NCI-H69 (cell line): ENCODE measurements at places on chromosomes 1 and 21.

DNA sequence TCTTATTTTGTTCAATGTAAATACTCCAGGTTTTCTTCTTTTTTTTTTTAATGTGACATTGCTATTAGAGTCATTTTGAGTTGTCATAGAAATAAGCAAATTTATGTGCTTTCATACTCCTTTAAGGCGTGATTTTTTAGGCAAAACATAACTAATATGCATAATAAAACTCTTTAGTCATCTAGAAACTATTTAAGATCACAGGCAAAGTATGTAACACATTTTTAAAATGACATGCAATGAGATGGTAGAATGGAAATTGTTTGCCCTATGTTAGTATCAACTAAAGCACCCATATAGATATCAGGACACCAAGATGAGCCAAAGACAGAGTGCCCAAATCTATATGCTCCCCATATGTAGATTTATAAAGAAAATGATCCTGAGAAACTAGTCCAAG is 41.5 kb upstream of the SGIP1 start:
- DNase-seq, result no peak

- DNase-seq, result peak; percentile 52
Observed at GRCh38 chr1:204975568-204976235, 67.3 kb upstream of the CNTN2 start.

DNA sequence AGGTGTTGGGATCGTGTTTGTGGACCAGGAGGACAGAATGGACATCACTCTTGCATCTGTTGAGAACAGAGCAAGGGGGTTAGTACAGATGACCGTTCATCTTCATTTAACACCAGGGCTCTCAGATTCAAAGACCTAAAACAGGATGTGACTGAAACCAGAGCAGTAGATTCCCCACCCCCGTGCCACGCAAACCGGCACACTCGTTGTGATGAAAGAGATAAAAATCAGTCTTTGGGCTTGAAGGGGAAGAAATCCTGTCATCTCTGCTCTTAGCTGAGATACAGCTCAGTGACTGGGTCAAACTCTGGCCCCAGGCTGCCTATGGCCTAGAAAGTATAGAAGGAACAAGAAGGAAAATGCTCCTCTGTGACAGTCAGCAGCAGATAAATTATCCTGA is 146.2 kb upstream of the KRTAP19-8 start:
- DNase-seq, result no peak

DNA sequence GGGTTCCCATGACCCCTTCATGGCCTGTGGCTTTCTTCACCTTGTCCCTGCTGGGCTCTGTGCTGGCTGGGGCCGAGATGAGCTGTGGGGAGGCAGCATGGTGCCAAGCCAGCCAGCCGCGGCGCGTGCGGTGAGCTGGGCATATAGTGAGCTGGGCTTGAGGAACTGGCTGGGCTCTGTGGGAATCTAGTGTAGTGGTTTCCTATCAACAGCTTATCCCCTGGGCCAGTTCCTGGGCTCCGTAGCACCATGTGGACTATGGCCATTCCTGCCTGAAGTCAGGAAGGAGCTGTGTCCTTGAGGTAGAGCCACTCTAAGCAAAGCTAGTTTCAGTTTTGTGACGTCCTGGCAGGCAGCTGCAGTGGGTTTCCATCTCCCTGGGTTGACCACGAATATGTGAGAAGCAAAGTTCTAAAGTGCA is 1.8 kb downstream of the NCMAP start:
- DNase-seq, result no peak

- no peak for DNase-seq
Observed at GRCh38 chr1:86696522-86696921, 7.9 kb upstream of the SH3GLB1 start.

GRCh38 chr1:54376430-54377039 is 29.7 kb downstream of the SSBP3 start:
- DNase-seq, result no peak

GRCh38 chr21:38861056-38861455 is 55.3 kb downstream of the ETS2 start:
- peak; percentile 32 for DNase-seq

DNA sequence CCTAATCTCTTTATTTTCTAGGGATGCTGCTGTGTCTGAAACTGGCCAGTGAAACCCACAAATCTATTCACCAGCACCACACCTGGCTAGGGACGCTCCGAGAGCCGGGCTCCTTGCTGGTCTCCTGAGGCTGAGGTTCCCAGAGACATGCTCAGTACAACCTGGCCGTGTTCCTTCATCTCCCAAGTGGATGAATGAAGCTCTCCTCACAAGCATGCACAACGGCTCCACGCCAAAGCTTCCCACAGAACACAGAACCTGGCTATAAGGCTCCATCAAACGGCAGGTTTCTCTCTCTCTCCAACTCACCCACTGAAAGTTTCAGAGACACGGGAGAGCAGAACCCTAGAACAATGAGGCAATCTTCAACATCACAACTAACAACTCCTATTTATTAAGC is 82.3 kb downstream of the TIAM1 start:
- DNase-seq, result no peak

DNA sequence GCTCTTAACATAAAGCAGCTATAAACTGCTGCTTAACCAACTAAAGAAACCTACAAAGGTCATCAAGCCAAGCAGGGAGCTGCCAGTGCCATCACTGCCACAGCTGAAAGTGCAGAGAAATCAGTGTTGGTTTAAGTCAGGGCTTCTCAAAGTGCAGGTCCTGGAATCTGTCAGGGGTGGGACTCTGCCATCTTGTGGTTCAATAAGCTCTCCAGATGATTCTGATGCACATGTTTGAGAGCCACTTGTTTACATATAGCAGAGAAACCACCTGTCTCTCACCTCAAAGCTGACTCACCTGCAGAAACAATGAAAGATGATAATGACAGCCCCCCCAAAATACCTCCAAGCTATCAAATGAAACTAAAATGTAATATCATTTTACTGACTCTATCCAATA is 49.3 kb downstream of the SH3GLB1 start:
- peak; percentile 75 for DNase-seq

DNA sequence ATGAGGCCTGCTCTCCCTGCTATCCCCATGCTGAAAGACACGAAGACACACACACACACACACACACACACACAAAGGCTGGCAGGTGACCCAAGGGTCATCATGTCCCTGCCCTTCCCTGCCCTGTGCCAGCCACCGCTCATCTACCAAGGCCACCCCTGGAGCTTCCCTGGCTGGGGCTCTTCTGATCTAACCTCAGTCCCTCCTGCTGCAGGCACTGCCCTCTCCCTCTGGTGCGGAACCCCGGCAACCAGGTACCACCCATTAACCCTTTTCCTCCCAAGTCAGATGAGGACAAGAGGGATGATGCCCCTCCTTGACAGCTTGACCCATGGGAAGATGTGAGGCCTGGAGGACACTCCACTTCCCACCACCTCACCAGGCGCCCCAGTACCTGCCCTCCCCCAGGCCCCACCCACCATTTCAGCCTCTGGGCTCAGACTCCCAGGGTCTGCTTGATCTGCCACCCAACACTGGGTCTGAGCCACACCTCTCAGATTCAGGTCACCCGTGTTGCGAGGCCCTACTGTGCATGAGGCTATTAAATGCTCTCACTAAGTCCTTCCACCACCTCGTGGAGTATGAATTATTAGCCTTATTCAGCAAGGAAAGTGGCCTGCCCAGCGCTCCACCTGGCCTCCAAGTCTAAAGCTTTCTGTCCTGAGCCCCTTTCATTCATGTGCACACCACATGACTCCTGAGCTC is 2.5 kb downstream of the SDC3 start:
- DNase-seq, result no peak

- no peak for DNase-seq
Observed at GRCh38 chr1:155697046-155697445, 8.2 kb downstream of the DAP3 start.

- DNase-seq, result no peak
Observed at GRCh38 chr21:35720208-35720731, 340.1 kb downstream of the SETD4 start.

GRCh38 chr1:30061292-30062220 is 661.8 kb downstream of the MATN1 start:
- peak; percentile 50 for DNase-seq

DNA sequence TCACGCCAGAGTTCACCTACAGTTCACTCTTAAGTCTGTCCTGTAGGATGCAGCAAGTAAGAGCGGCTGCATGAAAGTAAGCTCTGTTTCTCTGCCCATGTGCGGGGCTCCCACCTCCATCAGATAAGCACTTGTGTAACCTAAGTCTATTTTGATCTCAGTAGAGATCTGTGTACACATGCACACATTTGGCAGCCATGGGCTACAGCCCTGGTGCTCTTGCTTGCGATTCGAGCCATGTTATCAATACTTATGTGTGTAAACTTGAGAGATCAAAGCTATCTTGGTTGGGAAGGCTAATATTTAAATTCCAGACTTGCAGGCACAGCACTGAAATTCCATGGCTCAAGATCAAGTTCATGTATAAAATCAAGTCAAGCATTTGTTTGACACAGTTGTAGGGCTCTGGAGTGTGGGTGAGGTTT is 244.7 kb upstream of the FGGY start:
- no peak for DNase-seq

GRCh38 chr21:41817228-41817627 is 50.4 kb upstream of the RIPK4 start:
- DNase-seq, result peak; percentile 61

DNA sequence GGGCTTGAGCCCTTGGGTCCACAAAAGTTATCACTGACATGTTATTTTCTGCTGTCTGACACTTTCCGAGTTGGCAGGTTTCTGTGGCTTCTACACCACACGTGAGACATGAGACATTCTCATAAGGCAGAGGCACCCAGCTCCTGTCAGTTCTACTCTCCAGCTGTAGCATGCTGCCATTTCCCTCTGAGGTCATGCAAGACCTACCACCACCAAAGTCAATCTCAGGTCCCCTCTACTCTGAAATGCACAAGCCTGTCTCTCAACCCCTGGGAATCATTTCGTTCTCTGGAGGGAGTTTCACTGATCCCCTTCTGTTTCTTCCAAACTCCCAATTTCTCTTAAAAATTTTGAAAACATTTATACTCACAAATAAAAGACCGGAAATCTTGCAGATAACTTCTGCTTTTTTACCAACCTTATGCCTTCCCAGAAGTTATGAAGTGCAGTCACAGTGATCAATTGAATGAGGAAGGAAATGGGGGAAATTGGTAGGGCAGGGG is 39.5 kb upstream of the CR2 start:
- no peak for DNase-seq

GRCh38 chr1:1370771-1371300 is 4.2 kb downstream of the AURKAIP1 start:
- DNase-seq, result no peak

DNA sequence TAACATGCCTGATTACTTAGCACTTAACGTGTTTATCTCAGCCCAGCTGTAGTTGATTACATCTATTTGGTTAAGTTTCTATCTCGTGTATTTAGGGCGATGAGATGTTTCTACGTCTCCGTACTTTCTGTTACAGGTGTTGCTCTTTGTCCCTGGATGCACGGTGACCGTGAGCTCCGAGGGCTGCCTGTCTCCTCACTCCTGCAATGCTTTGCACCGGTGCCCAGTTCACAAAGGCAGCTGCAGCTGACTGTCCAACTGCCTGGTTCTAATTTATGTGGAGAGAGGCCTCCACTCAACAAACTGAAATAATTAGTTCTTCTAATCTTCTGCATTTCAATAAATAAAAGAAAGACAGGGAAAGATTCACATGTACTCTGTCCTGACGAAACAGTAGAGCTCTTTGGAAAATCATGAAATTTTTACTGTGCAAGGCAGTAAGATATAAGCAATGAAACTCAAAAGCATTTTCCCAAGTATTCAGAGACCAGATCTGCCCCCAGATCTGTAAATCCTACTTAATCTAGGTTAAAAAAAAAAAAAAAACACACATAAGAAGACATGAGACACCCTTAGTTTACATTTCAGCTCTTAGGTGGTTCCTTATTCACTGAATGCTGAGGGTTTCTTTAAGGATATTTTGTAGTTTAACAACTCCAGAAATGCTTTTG is 108.2 kb downstream of the TGFBR3 start:
- DNase-seq, result peak; percentile 10

GRCh38 chr1:177044390-177044789 is 120.1 kb downstream of the ASTN1 start:
- DNase-seq, result no peak

DNA sequence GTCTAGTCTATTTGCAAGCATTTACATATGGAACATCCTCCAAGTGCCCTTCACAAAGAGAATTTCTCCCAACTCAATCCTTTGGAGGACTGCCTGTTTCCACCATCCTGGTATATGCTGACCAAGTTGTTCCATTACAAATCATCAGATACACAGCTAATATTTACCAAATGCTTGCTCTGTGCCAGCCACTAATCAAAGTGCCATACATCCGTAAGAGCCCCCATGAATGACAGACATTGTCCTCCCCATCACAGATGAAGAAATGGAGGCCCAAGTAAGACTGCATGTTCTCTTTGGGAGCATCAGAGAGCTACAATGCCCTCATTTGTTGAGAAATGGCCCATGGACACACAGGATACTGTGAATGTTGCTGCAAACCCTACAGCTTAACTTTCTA is 130.0 kb upstream of the BACE2 start:
- DNase-seq, result no peak

DNA sequence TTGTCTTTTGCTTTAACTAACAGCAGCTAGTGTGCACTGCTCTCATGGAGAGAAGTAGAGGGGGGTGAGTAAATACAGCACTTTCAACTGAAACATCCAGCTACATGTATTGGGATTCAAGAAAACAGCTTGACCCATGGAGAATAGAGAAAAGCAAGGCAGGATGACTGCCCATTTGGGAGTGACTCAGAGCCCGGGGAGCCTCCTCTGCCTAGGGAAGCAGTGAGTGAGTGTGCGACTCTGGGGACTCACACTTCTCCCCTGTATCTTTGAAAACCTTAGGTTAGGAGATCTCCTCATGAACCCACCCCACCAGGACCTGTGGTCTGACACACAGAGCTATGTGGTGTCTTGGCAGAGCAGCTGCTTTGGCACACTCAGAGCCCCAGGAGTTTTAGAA is 82.0 kb upstream of the PTGFR start:
- no peak for DNase-seq

- peak; percentile 46 for DNase-seq
Observed at GRCh38 chr1:101131239-101131843, 105.5 kb upstream of the S1PR1 start.
